GM03348 (cell line): ENCODE measurements at places on chromosomes 7 and 10.

GRCh38 chr10:86962981-86963310 is 4.5 kb downstream of the SNCG start:
- DNase-seq: no peak

DNA sequence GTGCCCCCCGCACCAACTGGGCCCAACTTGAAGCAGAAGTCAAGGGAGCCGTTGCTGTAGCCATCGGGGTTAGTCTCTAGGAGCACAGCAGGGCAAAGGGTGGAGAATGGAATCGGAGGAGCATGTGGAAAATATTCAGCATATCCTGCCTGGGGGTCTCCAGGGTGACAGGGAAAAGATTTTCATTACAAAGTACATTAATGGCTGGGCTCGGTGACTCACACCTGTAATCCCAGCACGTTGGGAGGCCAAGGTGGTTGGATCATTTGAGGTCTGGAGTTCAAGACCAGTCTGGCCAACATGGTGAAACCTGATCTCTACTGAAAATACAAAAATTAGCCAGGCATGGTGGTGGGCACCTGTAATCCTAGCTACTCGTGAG is 53.8 kb upstream of the ABLIM1 start:
- no peak for DNase-seq

- peak; percentile 15 for DNase-seq
Measured at GRCh38 chr10:51910189-51910588, 210.8 kb upstream of the CSTF2T start.

DNA sequence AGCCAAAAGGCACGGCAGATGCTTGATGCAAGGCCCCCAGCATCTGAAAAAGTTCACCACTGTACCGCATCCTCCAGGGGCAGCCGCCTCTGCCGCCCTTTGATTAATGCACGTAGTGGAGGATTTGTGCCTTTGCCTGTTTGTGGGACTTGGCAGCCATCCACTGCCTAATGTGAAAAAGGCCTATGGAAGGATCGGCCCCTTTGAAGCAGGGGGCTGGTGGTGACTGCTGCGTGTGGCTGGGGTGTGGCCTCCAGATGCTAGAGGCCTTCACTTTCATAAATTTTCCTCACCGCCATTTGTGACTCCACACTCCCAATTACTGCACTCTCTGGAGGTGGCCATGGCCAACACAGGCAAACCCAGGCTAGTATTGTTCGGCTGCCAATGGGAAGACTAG is 226.0 kb downstream of the BMPER start:
- no peak for DNase-seq

GRCh38 chr7:123051916-123052315 is 56.4 kb upstream of the TAS2R16 start:
- no peak for DNase-seq

DNA sequence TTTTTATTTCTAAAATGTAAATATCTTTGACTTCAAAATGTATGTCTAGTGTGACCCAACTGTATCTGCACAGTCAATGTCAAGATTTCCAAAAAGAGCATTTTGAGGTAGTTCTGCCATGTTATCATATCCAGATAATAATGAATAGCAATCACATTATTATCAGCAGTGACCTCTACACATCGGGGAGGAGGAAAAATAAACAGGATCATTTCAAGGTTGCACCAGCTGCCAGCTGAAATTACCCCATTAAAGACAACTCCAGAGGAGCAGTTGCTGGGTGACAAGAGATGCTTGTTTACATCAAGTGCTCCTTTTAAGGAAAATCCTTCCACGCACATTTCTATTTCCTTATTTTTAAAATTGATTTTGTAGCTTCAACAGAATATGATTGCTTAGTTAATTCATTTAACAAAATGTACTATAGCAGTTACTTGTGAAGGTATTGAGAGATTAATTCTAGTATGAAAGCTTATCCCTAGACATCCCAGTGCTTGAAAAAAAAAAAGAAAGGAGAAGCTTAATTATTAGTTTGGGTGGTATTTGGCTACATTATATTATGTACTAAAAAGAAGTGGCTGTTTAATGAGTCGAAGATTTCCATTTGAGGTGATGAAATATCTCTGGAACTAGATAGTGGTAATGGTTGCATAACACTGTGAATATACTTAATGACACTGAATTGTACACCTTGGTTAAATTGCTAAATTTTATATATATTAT is 19.3 kb upstream of the SLC35G1 start:
- no peak for DNase-seq

GRCh38 chr7:35258868-35259522 is 5.1 kb upstream of the TBX20 start:
- no peak for DNase-seq

- DNase-seq: no peak
Measured at GRCh38 chr7:11776039-11776438, 56.0 kb downstream of the THSD7A start.

DNA sequence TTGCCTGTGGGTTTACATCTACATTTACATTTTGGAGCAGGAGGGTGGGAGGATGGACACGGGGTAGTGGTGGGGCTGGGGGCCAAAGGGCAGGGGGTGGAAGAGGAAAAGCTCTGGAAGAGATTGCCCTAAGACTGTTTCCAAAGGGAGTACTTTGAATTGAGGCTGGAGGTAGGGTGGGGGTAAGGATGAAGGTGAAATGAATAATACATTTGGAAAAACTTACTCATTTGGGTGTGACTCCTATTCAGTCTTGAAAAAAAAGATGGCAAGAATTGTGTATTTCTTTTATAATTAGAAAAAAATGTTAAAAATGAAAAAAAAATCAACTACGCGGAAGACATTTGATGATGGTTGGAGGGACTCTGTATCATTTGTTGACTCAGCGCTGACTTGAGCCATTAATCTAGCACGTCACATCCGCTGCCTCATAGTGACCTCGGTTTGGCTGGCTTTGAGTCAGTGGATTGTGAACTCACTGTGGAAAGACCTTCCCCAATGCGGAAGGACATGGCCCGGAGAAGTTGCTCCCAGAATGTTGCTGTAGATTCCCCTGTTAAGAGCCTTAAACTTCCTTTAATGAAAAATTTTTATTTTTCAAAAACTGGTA is 2.8 kb downstream of the FAM180A start:
- DNase-seq: peak; percentile 88

DNA sequence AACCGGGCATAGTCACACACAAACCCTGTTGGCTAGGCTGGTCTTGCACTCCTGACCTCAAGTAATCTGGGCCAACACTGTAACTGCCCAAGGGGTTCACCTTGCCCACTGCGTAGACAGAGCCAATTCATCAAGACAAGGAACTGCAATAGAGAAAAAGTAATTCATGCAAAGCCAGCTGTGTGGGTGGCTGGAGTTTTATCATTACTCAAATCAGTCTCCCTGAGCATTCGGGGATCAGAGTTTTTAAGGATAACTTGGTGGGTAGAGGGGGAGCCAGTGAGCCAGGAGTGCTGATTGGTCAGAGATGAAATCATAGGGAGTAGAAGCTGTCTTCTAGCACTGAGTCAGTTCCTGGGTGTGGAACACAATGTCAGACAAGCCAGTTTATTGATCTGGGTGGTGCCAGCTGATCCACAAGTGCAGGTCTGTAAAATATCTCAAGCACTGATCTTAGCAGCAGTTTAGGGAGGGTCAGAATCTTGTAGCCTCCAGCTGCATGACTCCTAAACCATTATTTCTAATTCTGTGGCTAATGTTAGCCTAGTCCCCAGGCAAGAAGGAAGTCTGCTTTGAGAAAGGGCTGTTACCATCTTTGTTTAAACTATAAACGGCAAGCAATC is 15.6 kb upstream of the FXYD4 start:
- DNase-seq: no peak

DNA sequence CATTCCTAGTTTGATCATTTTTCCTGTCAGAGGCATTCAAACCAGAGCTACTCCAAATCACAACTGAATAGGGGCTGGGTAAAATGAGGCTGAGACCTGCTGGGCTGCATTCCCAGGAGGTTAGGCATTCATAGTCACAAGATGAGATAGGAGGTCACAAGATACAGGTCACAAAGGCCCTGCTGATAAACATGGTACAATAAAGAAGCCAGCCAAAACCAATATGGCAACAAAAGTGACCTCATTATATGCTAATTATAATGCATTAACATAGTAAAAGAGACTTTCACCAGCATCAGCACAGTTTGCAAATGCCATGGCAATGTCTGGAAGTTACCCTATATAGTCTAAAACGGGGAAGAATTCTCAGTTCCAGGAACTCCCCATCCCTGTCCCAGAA is 37.3 kb downstream of the TWIST1 start:
- no peak for DNase-seq

GRCh38 chr10:98885378-98885777 is 350.3 kb downstream of the HPSE2 start:
- DNase-seq: no peak

DNA sequence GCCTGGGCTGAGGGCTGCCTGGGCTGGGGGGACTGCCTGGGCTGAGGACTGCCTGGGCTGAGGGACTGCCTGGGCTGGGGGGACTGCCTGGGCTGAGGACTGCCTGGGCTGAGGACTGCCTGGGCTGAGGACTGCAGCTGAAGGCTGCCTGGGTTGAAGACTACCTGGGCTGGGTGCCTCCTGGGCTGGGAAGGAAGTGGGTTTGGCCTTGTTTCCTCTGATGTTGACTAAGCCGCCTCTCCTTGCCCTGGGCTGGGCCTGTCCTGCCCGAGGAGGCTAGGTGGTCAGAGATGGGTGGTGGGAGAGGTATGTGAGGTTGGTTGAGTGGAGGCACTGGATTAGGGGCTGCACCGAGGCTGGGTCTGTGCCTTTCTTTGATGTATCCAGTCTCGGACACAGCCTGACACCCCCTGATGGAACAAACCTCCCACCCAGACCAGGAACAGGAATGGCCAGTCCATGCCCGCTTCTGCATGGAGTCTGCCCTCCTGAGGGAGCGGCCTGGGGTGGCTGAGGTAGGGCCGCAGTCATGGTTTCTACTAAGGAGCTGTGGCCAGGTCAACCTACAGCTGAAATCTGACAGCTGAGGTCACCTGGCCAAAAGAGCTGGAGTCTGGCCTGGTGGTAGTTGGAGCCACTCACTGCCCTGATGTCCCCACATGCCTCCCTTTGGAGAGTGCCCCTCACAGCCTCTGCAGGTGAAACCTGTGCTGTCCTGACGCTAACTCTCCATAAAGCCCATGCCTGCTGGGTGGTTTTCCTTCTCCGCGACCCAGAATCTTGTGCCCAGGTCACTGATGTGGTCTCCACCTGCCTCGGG is 22.3 kb downstream of the SCART1 start:
- peak; percentile 9 for DNase-seq
